Fibroblast of pulmonary artery (primary cell): ENCODE measurements at places on chromosomes 7 and 10.

DNA sequence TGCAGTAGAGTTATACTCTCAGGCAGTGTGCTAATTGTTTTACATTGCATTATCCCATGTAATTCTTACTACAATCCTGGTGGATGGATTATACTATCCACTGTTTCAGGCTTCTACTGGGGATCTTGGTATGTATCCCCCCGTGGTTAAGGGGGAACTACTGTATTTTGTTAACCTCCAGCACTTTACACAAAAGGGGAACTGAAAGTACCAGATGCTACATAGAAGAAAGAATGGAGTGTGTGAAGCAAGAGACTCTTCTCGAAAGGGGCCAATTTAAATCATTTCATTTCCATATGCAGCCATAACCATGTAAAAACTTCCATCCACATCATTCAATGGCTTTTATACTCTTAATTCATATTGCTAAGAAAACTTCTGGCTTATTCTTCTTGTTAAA is 69.4 kb downstream of the C1GALT1 start:
- no peak for DNase-seq

DNA sequence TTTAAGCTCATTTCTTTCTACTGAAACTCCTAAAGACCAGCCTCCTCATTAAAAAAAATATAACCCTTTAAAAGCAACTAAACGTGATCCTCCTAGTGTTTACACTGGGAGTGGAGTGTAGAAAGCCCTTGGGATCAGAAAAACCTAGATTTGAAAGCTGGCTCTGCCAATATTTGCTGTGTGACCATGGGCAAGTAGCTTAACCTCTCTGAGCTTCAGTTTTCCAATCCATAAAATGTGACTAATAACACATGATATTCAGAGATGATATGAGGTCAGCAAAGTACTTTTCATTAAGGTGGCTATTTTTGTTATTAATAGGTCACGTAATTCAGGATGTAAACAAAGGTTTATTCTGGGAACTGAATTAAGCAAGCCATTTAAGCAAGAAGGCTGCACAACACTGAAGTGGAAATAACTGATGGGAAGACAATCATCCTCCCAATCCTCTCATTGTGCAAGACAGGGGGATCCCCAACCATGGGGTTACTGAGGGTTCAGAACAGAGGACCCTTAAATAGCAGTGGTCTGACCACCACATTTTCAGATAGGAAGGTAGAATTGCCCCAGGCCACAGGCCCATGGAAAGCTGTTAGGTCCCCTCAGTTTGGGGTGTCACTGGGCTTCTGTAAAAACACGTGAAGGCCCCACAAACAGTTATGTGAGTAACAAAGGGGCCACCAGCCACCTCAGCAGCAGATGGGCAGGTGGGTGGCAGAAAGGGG is 49.1 kb upstream of the EEPD1 start:
- DNase-seq, result no peak

- peak; percentile 88 for DNase-seq
Measured at GRCh38 chr7:55055479-55055878, 36.7 kb downstream of the EGFR start.

DNA sequence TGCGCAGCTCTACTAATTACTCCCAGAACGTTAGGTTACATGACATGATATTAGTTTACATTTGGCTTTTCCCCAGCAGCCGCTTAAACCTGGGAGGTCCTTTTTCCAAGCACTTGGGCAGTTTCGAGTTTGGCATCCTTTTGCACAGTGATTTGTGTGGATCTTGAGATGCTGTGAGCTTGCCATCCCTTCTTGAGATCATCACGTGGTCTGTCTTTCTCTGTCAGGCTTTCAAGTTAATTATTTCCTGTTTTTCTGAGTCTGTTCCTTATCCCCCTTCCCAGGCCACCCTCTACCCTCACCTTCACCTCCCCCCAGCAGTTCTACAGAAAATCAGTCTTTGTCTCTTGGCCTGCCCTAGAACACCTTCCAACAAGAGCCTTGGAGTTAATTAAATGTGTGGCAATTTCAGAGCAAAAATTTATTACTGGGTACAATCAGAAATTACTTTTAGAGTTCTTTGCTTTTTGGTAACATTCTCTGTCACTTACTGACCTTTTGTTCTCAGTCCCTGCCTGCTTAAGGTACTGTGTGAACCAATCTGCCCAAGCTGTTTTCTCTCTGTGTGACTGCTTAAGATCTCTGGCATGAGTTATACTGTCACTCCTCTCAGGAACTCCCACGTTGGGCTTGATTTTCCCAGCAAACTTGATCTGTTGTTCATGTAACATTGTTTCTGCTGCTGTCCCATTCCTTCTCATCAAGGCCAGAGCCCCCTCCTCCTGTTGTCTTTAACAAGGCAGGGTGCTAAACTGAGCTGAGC is 3.1 kb upstream of the SLF2 start:
- DNase-seq, result peak; percentile 61

GRCh38 chr7:150823484-150824126 is 23.0 kb downstream of the TMEM176A start:
- no peak for DNase-seq

DNA sequence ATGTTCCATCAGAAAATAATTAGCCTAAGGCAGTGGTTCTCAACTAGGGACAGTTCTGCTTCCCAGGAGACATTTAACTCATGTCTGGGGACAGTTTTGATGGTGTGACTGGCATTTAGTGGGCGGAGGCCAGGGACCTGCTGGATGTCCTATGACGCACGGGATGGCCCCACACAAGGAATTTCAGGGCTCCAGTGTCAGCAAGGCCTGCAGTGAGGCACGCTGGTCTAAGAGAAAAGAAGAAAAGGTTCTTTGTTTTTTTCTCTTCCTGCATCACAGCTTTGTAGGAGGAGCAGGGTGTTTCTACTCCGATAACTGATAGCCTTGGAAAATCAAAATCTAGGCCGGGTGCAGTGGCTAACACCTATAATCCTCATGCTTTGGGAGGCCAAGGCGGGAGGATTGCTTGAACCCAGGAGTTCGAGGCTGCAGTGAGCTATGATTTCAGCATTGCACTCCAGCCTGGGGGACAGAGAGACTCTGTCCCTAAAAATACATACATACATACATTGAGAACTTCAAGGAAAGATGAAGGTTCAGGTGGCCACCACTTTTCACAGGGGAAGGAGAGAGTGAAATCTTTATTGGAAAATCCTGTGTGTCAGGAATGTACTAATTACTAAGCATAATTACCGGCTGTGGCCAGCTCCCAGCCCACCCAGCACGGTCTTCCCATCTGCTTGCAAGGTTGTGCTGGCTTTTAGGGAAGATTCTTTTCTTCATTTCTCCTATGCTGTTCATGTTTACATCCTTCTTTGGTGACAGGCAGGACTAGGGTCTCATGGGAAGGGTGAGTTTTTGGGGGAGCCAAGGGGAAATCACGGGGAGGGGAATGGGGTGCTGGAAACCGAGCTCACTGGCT is 150.4 kb downstream of the ACTR3B start:
- no peak for DNase-seq
